ENCODE measurements at places on chromosomes 5 and 9.

GRCh38 chr5:37841203-37841602 lies 1.4 kb upstream of the GDNF start:
- DNase-seq, result no peak

DNA sequence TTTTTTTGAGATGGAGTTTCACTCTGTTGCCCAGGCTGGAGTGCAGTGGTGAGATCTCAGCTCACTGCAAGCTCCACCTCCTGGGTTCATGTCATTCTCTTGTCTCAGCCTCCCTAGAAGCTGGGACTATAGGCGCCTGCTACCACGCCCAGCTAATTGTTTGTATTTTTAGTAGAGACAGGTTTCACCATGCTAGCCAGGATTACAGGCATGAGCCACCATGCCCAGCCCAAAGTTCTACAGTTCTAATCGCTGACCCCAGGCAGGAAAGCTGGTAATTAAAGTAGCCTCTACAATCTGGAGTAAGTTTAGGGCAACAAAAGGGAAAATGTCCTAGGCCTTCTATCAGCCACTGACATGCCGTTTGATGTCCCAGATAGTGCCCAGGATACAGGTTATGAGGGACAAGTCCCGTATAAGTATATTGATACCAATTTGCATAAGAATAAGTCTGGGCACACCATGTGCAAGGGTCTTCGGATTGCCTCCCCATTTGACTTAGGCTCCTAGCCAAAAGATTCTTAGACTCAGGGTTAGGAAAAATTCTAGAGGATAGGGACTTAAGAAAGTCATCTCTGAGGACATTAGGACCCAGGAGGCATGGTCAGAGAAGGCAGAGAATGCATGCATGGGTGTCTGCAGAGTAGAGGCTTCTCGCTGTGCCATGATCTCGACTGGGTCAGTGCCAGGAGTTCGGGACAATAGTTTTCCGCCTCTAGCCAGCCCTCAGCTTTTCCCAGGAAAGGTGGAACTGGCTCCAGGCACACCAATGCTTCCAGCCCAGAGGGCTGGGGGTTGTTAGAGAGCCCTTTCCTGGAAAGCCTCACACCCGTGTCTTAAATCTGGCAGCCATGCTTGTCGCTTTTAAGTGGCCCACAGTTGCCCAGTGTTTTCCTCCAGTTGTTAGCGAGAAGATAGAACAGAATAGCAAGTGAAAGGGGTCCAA lies 1111.1 kb downstream of the TAF11L14 start:
- DNase-seq, result no peak

GRCh38 chr5:105840800-105841199 lies 1829.9 kb downstream of the EFNA5 start:
- no peak for DNase-seq

DNA sequence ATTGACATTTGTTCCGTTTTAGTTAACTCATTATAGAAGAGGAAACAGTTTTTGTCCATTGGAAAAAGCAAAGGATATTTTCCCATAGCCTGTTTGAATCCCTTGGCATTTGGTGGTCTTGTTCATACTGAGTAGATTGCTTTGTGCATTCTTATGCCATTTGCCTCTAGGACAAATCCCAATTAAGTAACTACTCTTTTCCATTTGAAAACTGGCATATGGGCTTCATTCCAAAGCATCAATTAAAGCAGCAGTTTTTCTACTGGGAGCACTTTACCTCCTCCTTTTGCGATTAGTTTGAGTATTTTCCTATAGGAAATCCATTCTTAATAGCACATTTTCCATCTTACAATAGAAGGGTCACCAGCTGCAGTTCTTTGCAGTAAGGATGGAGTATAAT lies 31.2 kb downstream of the GPR21 start:
- DNase-seq, result no peak

DNA sequence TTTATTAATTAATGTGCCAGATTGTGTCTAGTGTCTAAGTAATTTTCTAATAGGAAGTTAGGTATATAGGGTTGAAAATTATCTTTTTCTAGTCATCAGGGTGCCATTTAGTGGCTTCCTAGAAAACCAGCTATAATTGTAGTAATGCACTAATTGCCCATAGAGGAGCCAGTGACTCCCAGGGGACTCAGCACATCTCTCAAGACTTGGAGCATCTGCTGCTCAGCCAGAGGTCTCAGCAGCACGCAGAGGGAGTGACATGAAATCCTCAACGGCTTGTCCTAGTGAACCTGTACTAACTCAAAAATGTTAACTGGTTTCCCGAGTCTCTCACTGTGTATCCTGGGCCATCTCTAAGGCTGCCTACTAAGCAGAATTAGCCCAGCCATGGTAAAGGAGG lies 78.2 kb upstream of the MAN2A1 start:
- no peak for DNase-seq

DNA sequence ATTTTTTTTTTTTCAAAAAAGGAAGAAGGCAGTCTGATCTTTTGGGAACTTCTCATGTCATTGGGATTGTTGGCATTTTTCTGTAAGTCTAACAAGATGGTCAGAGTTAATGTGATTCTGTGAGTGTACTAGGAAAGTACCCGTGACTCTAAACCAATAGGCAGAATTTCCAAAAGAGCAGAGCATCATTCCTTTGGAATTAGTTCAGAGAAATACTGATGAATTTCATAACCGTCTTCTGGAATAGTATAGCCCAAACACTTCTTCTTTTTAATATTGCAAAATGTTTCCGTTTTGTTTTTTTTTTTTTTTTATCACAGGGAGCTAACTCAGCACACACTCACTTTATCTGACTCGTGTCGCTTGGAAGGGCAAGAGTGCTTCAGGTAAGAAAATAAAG lies 407.4 kb downstream of the DTWD2 start:
- DNase-seq, result peak; percentile 68

- no peak for DNase-seq
Measured at GRCh38 chr5:159033351-159033657, 66.4 kb downstream of the EBF1 start.

GRCh38 chr9:114608525-114608796 lies 2.6 kb upstream of the TMEM268 start:
- DNase-seq, result no peak

DNA sequence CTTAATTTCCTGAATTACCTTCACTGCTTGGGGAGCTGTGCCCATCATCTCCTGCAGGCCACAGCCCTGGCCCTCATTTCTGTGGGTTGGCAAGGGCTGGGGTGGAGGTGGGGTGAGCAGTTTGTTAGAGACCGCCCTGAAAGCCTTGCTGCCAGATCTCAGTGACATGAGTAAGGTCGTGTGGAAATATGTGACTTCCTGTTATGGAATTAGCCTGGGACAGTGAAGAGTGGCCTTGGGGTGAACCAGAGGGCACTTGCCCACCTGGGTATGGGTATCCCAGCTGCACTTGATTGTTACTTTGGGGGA lies 2.5 kb upstream of the HNRNPAB start:
- peak; percentile 26 for DNase-seq

DNA sequence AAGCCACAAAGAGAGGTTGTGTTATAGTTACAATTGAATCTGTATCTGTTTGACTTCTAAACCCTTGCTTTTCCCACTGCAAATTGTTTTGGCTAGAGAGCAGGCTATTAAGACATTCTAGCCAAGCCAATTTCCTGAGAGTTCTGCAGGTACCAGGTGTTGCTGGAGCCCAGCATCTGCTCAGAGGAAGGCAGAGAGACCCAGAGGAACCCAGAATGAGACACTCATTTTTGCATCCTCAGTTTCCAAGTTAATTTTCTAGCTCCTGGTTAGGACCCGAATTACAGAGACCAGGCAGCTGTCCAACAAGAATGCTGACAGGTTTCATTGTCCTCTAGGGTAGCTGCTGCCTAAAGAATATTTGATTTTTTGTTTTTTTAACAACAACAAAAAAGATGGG lies 266.2 kb downstream of the TRIM32 start:
- no peak for DNase-seq

DNA sequence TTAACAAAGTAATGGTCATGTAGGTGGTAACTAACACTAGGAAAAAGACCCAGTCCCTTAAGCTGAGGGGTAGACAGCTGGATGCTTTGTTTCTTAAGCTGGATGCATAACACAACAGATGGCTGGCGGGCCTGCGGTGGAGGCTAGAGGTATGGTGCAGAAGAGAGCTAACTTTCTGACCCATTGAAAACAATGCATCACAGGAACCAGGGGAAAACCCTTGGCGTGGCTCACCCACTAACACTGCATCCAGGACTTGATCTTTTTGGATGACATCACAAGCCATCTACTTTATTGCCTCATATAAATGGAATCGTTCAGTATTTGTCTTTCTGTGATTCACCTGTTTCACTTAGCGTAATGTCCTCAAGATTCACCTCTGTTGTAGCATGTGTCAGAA lies 138.7 kb downstream of the AUH start:
- DNase-seq, result no peak

DNA sequence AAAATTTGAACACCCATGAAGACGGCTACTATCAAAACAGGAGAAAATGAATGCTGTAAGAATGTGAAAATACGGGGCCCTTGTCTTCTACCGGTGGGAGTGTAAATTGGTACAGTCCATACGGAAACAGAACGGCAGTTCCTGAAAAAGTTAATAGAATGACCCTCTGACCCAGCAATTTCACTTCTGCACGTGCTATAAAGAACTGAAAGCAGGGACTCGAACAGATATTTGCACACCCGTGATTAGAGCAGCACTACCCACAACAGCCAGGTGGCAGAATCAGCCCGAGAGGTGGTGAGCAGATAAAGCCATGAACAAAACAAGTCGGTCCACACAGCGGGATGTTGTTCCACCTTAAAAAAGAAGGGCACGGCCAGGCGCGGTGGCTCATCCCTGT lies 22.6 kb upstream of the SLC12A7 start:
- no peak for DNase-seq

DNA sequence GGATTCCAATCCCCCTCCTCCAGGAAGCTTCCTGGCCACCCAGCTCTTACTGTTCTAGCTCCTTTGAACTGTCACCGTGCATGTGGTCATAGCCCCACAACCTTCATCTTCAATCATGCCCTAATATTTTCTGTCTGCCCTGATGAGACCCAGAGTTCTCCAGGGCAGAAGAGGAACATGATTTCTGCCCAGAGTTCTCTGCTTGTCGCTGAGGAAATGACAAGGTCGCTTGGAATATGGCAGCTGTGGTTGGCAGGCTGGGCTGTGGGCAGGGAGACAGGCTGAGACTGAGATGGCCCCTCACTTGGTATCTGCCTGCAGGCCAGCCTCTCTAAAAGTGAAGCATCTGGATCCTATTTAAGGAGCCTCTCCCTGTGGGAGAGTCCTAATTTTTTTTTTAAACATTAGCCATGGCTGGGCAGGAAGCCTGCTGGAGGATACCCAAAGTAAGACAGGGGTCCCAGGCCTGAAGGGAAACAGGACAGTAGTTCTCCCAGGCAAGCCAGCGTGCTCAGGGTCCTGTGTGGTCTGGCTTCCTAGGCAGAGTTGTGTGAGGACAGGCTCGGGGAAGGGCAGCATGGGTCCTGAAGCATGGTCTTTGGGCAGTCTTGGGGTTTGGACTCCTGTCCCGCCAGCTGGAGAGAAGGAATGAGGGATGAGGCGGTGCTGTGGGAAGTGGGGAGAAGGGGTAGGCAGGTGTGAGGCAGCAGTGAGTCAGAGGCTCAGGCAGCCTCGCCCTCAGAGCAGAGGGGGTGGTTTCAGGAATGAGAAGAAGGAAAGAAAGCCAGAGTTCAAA lies 242.1 kb downstream of the FSTL4 start:
- DNase-seq, result no peak

- peak; percentile 100 for DNase-seq
Measured at GRCh38 chr5:134370871-134371833, at the start of gene UBE2B. Gene UBE2B, plus strand, starts transcription at chr5:134371569. Its CDS starts 27 bp downstream, at chr5:134371596.

GRCh38 chr5:141492168-141492885 lies 3.4 kb downstream of the PCDHGC5 start:
- DNase-seq, result no peak

DNA sequence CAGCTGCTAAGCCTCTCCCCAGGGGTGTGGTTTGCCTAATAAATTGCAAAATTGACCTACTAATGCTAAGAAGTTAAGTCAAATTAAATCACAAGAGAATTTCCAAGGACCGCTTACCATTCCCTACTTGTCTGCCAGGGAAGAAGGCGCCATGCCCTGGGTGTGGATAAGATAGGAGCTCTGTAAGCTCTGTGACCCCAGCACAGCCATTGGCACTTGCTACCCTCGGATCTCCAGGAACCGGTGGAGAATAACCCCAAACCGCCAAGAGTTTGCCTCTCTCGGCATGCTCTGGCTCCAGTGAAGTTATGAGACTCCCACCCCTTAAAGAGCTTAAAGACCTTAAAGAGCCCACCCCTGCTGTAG lies 58.9 kb downstream of the NEURL1B start:
- DNase-seq, result no peak

DNA sequence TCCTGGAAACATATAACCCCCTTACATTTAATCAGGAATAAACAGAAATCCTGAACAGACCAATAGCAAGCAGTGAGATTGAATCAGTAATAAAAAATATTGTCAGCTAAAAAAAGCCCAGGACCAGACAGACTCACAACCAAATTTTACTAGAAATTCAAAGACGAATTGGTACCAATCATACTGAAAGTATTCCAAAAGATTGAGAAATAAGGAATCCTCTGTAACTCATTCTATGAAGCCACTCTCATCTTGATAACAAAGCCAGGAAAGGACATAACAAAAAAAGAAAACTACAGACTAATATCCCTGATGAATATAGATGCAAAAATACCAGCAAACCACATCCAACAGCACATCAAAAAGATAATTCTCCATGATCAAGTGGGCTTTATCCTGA lies 714.0 kb downstream of the SEMA5A start:
- DNase-seq, result no peak

- DNase-seq, result no peak
Measured at GRCh38 chr5:100877274-100877673, 25.8 kb downstream of the ST8SIA4 start.

- no peak for DNase-seq
Measured at GRCh38 chr5:75071100-75071499, 18.7 kb upstream of the GCNT4 start.

GRCh38 chr5:117072439-117072838 lies 497.8 kb upstream of the SEMA6A start:
- no peak for DNase-seq

- DNase-seq, result peak; percentile 96
Measured at GRCh38 chr5:9265441-9266287, 280.2 kb downstream of the SEMA5A start.

- peak; percentile 26 for DNase-seq
Measured at GRCh38 chr5:43192558-43193180, 644 bp downstream of the NIM1K start.

DNA sequence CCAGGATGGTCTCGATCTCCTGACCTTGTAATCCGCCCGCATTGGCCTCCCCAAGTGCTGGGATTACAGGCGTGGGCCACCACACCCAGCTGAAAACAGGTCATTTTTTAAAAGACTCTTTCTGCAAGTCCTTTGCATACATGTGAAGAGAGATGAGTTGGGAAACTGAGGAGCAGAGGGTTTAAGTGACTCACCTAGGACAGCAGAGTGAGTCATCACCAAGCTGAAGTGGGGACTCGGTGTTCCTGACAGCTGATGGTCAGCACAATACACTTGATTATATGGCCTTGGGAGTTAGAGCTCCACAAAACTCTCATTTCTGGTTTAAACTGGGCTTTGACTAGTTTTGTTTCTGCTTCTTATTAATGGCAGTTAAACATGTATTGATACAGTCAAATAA lies 38.1 kb upstream of the SSBP2 start:
- DNase-seq, result peak; percentile 40

DNA sequence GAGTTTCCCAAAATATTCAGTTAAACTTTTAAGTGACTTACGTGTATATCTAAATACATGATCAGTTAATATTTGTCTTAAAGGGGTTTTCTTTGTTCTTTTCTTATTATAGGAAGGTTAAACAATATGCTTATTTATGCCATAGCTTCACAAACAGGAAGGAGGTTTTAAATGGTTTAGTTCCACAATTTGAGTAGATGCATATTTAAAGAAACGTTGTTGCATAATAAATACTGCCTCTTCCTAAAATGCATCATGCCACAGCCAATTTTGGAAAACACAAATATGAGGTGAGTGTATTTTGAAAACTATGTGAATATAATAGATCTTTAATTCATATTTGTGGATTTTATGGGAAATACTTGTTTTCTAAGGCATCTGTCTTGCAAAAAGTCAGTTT lies 2.5 kb upstream of the ADRB2 start:
- no peak for DNase-seq
